ENCODE measurements at places on chromosomes 12 and 14. TPM values are rescaled to one million over a fixed set of nuclear protein-coding genes. Genes with fewer than 3 reads are reported as not detected.

Gene SRP54
- 41.7 TPM for total RNA-seq

Gene SERPINA12
- total RNA-seq: not detected

Gene SPATS2
- total RNA-seq: 17.3 TPM

Gene TRHDE
- total RNA-seq: 12.5 TPM

Gene REP15
- total RNA-seq: 5.1 TPM

Gene EPYC
- not detected for total RNA-seq

Gene FAM161B
- 4.7 TPM for total RNA-seq

Gene ARHGAP9
- 54.2 TPM for total RNA-seq

Gene RTN1
- 18.2 TPM for total RNA-seq

Gene NDRG2
- total RNA-seq: 92.7 TPM

Gene PCED1B
- 13.4 TPM for total RNA-seq

Gene NEUROD4
- not detected for total RNA-seq

Gene MMP14
- total RNA-seq: 124 TPM

Gene ZNF10
- 7.7 TPM for total RNA-seq

Gene USP44
- total RNA-seq: 17.8 TPM

Gene PPFIBP1
- total RNA-seq: 117 TPM

Gene GLI1
- total RNA-seq: 0.21 TPM

Gene GPR65
- 13.4 TPM for total RNA-seq

Gene CDCA4
- total RNA-seq: 6.9 TPM

Gene WSCD2
- total RNA-seq: 0.89 TPM

Gene KCNMB4
- 4.5 TPM for total RNA-seq
